ENCODE measurements at places on chromosomes 2 and 18. TPM values are rescaled to one million over a fixed set of nuclear protein-coding genes. Genes with fewer than 3 reads are reported as not detected.

DNA sequence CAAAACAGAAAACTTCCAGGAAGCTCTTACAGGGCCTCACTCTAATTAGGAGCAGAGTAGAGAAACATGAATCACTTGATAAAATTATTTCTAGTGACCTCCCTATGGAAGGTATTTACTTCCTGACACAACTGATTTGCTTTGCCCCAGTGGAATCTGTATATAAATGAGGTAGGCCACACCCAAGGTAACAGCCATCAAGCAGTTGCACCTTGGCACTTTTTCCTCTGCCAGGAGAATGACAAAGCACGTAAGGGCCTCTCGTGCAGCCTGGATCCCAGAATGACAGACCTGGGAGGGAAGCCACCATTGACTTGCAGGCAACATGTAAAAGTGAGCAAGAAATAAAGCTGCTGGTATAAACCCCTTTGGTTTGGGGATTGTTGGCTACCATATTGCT is 620.0 kb upstream of the SLC39A10 start:
- H3K4me1 ChIP-seq: no peaks in the 10 kb centered on the region
- no peak for DNase-seq
- no peaks in the 10 kb centered on the region for H3K36me3 ChIP-seq
- H3K27me3 ChIP-seq: no peaks in the 10 kb centered on the region
- H3K4me3 ChIP-seq: no peak overlapping the region

DSC2 gene
- not detected for total RNA-seq

DNA sequence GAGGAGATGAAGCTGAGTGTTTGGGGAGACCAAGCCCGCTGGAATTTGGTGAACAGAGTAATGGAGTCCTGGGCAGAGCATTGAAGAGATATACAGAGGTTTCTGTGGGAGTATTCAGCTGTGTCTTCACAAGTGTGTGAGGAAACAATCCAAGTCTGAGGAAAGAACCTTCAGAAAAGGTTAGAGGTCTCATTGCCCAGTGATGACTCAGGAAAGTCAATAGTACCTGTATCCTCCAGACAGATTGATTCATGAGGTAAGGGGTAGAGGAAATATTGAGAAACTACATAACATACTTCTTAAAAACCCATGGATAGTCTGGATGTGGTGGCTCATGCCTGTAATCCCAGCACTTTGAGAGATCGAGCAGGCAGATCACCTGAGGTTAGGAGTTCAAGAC is 392.3 kb downstream of the GALNT13 start:
- no peaks in the 10 kb centered on the region for H3K4me1 ChIP-seq
- no peak for DNase-seq
- no peaks in the 10 kb centered on the region for H3K36me3 ChIP-seq
- H3K4me3 ChIP-seq: no peak overlapping the region

- peaks cover 6% of the 10 kb centered on the region for H3K36me3 ChIP-seq
- DNase-seq: no peak
- no peak overlapping the region for H3K4me3 ChIP-seq
- H3K27ac ChIP-seq: no peak overlapping the region
- peaks cover 17% of the 10 kb centered on the region for H3K4me1 ChIP-seq
Measured at GRCh38 chr2:196849895-196850294, 40.7 kb upstream of the C2orf66 start.

DNA sequence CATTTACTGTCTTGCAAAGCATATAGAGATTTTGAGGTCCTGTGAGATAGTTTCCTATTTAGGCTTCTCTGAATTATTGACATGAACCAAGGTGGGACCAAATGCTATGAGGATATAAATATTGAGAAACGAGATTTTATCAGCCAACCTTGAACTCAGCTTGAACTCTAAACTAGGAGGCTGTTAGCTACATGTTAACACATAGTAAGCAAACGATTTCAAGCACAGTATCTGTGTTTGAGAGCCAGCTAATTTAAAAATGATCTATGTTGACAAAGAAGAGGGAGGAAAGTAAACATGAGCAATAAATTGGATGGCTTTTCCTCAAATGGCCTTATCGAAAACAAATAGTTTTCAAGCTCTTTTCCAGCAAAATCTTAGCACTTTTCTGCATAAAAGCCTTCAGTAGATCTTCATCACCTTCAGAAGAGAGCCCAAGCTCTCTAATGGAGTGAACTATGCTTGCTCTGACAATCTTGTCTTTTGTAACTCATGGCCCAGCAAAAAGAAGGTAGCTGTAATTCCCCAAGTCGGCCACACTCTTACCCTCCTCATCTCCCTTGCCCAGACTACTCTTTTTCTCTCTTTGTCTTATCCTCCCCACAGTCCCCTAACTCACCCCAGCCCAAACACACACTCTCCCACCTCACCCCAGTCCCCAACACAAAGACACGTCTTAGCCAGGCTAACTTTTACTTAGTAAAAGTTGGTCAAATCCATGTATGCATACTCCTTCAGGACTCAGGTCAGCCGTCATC is 14.7 kb downstream of the CD28 start:
- H3K36me3 ChIP-seq: no peaks in the 10 kb centered on the region
- no peaks in the 10 kb centered on the region for H3K4me1 ChIP-seq

DNA sequence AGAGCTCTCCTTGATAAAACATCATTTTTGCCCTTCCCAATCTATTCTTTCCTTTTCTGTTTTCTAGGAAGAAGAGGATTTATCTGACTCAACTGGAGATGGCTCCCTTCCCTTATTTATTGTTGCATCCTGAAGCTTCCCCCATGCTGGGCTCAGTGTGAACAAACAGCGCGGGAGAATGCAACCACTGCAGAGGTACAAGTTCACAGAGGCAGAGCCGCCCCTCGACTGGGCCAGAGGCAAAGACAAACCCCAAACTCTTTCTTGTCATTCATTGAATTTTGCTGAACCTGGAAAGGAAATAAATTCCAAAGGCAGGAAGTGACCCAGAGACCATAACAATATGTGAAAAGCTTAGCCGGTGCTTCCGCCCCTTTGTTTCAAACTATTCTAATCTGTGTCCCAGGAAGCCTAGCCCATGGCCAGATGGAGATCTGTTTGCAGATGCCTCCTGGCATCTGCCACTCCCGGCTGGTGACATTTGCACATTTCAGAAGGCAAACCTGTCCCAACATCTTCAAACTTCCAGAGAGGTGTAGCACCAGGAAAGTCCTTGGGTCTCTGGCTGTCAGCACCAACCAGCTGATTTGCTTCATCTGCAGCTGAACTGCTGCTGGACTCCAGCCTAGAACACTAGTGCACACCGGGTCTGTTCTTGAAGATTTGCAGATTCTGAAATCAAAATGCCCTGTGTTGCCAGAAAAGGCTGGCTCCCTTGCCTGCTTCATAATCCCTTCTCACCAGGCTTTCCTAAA is 79.4 kb upstream of the MAP4K3 start:
- no peaks in the 10 kb centered on the region for H3K36me3 ChIP-seq
- no peak for DNase-seq
- H3K4me3 ChIP-seq: no peak overlapping the region
- no peak overlapping the region for H3K27ac ChIP-seq
- no peaks in the 10 kb centered on the region for H3K4me1 ChIP-seq
